ENCODE measurements at places on chromosomes 7 and 10.

DNA sequence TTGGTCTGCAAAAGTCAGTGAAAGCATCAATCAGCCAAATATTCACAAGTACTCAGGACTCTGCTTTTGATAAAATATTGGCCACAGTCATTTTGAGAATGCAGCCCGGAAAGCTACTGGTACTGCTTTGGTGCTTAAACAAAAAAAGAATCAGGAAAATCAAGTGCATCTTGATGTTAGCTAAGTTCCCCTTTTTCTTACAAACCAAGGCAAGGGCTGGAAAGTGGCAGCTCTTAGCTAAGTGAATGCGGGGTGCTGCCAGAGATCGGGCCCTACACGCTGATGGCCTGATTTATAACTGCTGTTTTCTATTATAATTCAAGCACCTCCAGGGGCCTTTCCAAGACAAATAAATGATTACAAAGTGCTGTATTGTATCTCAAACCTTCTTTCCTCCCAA, 136.8 kb upstream of the MGMT start:
- DNase-seq, result no peak

DNA sequence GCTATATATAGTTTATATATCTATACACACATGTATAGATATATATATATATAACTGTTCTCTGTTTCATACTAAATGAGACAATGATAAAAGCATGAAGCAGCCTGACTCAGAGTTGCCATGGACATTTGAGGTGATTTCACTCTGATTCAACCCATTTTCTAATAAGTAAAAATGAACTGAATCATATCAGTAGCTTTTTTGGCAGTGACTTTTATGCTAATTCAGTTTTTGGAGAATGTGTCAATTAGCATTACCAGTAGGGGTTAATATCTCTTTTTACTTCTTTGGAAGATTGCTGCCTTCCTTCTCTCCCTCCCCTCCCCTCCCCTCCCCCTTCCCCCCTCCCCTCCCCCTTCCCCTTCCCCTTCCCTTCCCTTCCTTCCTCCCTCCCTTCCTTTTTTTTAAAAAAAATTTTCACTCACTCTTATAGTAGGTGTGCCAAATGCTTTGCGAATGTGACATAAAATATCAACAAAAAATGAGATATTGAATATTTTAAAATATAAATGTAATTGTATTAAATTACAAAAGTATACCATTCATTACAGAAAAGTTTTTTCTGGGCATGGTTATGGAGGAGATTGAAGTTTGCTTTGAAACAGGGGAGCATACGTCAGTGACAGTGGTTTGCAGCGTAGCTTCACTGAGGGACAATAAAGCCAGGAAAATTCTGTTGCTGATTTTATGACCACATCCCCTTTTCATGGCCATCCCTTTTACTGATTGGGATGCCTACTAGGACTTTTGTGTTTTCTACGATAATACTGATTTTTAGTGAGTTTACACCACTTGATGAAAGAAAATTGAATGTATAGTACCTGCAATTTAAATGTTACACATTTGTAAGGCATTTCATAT, 64.0 kb upstream of the KLF6 start:
- no peak for DNase-seq

DNA sequence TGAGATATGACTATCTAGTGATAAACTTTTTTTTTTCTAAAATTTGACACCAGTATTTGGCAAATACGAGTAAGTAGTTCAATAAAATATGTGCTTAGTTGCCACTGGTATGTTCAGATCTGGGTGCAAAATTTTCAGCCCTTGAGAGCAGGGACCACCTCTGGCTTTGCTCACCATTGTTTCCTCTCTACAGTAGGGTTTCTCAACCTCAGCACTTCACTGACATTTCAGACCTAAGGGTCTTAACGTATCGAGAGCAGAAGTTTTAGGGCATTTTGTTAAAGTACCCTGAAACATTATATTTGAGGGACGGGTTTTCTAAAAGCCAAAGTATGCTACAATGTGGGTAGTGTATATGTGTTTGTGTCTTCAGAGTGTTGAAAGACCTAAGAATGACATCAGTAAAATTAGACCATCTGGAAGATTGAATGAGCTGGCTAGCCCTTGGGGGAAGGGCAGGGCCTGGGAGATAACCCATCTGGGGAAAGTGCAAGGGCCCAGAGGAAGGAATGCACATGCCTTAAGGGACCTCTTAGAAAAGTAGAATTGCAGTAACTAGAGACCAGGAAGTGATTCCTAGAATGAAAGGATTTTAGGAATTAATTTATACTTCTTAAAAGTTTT, 11.8 kb downstream of the BZW2 start:
- no peak for DNase-seq

GRCh38 chr7:135333200-135333599, 99.6 kb downstream of the STRA8 start:
- no peak for DNase-seq
